Testis (tissue), 5 donors: ENCODE measurements at places on chromosomes 4 and X. TPM values are rescaled to one million over a fixed set of nuclear protein-coding genes. Genes with fewer than 3 reads are reported as not detected.

DNA sequence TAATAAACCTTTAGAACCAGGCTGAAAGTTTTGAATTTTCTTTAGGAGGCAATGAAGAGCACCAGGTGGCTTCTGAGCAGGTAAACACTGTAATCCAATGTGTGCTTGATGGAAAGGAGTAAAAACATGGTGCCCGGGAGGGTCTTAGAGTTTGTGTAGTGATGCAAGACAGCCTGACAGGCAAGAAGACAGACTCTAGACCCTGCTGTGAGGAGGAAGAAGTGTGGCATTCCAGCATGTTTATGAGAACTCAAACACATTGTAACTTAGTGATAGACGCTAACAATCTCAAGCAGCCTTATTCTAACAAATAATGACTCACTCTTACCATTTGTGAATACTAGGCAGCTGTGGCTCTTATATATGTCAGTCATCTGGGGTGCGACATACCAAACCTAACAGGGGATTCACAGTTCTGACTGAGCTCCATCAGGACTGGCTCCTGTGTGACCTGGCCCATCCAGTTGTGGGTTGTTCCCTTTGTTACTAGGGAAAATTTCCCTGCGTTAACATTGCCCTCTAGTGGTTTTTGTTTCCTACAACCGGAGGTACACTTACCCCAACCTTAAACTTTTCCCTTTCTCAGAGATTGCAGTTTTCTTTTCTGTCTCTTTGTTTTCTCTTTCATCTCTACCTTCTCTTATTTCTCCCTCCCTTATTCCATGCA is 53.8 kb downstream of the VSIG4 start:
- DNase-seq: peak; percentile 13

Gene ERAS
- polyA plus RNA-seq: 0.76 TPM

Gene PWWP3B
- 22.3 TPM for polyA plus RNA-seq

GRCh38 chr4:185202984-185203485 is 765 bp downstream of the CFAP97 start:
- DNase-seq: no peak

DNA sequence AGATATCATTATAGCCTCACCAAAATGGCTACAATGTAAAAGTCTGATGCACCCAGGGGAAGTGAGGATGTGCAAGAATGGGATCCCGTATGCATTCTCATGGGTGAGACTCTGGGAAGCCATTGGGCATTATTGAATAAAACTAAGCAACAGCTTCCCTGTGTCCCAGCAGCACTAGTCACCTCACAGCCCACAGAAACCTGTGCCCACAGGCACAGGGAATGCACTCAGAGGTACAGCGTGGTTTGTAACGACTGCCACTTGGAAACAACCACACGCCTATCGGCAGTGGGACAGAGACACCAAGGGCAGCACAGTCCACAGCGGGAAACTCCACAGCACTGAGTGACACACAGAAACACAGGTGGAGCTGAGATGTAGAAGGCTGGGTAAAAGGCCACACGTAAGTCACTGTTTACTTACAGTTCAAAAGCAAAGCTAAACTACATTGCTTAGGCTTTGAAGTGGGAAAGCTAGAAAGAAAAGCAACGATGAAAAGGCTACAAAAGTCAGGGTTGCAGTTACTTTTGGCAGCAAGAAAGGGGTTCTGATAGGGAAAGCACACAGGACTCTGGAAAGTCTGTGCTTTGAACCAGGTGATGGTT is 69.2 kb downstream of the HAUS3 start:
- DNase-seq: no peak
